Small intestine (tissue), 16 donors: ENCODE measurements at places on chromosomes 7 and 10. TPM values are rescaled to one million over a fixed set of nuclear protein-coding genes. Genes with fewer than 3 reads are reported as not detected.

- DNase-seq = no peak
- peaks cover 59% of the 10 kb centered on the region for H3K4me1 ChIP-seq
- H3K36me3 ChIP-seq = peaks cover 2% of the 10 kb centered on the region
- peak overlapping the region; percentile 53 for H3K27ac ChIP-seq
Observed at GRCh38 chr10:14531974-14532373, 201.2 kb upstream of the FRMD4A start.

GRCh38 chr7:41702635-41703371 lies at the start of gene INHBA:
Gene INHBA, minus strand, starts transcription at chr7:41703090. Its CDS starts 2,716 bp downstream, at chr7:41700374.
- no peaks in the 10 kb centered on the region for H3K27me3 ChIP-seq
- H3K27ac ChIP-seq = no peak within 1 kb of the TSS
- no peaks in the 10 kb centered on the region for H3K36me3 ChIP-seq
- no peak for DNase-seq

DNA sequence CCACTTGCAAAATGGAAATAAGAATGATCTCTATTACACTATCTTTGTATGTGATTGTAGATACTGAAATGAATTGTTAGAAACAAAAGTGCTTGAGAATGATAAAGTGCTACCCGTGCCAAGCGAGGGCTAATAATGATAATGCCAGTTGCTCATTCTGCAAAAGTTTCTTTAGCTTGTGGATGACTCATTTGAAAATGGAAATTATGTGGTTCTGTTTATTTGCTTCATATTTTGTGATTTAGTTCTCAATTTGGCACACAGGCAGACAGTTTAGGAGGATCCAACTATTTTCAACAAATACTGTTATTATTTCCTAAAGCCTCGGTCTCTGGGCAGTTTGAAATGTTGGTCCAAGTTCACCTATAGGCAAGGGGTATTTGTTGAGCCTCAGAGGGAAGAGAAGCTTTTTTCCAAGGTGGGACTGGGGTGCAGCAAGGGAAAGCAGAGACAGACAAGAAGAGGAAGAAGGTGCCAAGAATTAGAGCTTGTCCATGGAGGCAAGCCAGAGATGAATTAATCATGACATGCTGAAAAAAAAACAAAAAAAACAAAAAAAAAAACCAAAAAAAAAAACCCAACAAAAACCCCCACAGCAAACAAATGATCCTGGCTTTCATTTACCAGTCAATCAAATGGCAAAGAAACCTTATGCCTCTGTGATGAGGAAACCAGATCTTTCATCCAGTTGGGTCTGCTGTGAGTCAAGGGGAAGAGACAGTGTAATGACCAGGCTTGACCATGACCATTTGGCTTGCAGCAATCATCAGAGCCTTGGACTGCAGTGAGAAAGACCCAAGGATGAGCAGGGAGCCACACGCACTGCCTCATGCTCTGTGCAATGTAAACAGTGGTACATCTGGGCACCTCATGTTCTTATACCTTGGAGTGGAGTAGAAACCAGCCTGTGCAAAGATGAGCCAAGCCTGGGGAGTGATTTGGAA lies 285.0 kb upstream of the HABP2 start:
- no peak overlapping the region for H3K4me3 ChIP-seq
- no peak for DNase-seq
- no peaks in the 10 kb centered on the region for H3K27me3 ChIP-seq
- no peaks in the 10 kb centered on the region for H3K36me3 ChIP-seq
- no peaks in the 10 kb centered on the region for H3K4me1 ChIP-seq

GRCh38 chr7:38550836-38551235 lies 80.3 kb downstream of the AMPH start:
- H3K27ac ChIP-seq = no peak overlapping the region
- no peak for DNase-seq
- H3K4me1 ChIP-seq = no peaks in the 10 kb centered on the region
- H3K36me3 ChIP-seq = no peaks in the 10 kb centered on the region
- no peak overlapping the region for H3K4me3 ChIP-seq

- no peak overlapping the region for H3K4me3 ChIP-seq
- H3K4me1 ChIP-seq = no peaks in the 10 kb centered on the region
- H3K36me3 ChIP-seq = no peaks in the 10 kb centered on the region
- H3K27me3 ChIP-seq = no peaks in the 10 kb centered on the region
- no peak for DNase-seq
Observed at GRCh38 chr7:8320174-8320573, 58.2 kb upstream of the ICA1 start.

- no peak overlapping the region for H3K4me3 ChIP-seq
- no peak for DNase-seq
- H3K36me3 ChIP-seq = no peaks in the 10 kb centered on the region
- no peak overlapping the region for H3K27ac ChIP-seq
- no peaks in the 10 kb centered on the region for H3K27me3 ChIP-seq
Observed at GRCh38 chr10:76942628-76943416, 694.8 kb downstream of the KCNMA1 start.

DNA sequence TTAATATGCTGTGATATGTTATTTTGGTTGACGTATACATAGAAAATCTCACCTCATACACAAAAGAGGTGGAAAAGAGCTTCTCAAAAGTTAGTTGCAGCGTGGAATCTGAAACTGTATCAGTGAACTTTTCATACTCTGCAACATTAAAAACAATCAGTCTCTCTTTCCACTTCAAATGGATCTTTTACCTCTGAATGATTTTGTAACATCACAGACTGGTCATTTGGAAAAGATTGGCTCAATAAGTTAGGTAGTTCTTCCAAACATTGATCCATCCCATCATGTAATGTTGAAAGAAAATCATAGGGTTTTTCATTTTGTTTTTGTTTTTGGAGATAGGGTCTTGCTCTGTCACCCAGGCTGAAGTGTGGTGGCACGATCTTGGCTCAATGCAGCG lies 131.1 kb downstream of the AHR start:
- H3K36me3 ChIP-seq = no peaks in the 10 kb centered on the region
- H3K4me1 ChIP-seq = no peaks in the 10 kb centered on the region
- DNase-seq = no peak
- H3K27me3 ChIP-seq = no peaks in the 10 kb centered on the region
- no peak overlapping the region for H3K4me3 ChIP-seq
- H3K27ac ChIP-seq = no peak overlapping the region

- H3K4me1 ChIP-seq = peaks cover 9% of the 10 kb centered on the region
- H3K27me3 ChIP-seq = no peaks in the 10 kb centered on the region
- peak within 1 kb of the TSS; percentile 85 for H3K4me3 ChIP-seq
Observed at GRCh38 chr10:103855424-103855823, at the start of gene SH3PXD2A. Gene SH3PXD2A, minus strand, starts transcription at chr10:103855576. Its CDS starts 310 bp downstream, at chr10:103855266.

Gene TBX20
- 0.03 TPM for polyA plus RNA-seq

Gene CTAGE8
- polyA plus RNA-seq = 6.0 TPM

Gene FAM25C
- polyA plus RNA-seq = not detected

Gene PRPS1L1
- polyA plus RNA-seq = not detected

Gene CALHM1
- polyA plus RNA-seq = not detected

Gene TSPAN15
- 72.1 TPM for polyA plus RNA-seq
